Activated CD4-positive, alpha-beta T cell treated with anti-CD3 and anti-CD28 coated beads, Interleukin-2, amount 50 U/mL, for 1 hour (primary cell): ENCODE measurements at places on chromosomes 6 and 20.

GRCh38 chr6:11653028-11653583 is 115.6 kb downstream of the TMEM170B start:
- peak; percentile 3 for DNase-seq

DNA sequence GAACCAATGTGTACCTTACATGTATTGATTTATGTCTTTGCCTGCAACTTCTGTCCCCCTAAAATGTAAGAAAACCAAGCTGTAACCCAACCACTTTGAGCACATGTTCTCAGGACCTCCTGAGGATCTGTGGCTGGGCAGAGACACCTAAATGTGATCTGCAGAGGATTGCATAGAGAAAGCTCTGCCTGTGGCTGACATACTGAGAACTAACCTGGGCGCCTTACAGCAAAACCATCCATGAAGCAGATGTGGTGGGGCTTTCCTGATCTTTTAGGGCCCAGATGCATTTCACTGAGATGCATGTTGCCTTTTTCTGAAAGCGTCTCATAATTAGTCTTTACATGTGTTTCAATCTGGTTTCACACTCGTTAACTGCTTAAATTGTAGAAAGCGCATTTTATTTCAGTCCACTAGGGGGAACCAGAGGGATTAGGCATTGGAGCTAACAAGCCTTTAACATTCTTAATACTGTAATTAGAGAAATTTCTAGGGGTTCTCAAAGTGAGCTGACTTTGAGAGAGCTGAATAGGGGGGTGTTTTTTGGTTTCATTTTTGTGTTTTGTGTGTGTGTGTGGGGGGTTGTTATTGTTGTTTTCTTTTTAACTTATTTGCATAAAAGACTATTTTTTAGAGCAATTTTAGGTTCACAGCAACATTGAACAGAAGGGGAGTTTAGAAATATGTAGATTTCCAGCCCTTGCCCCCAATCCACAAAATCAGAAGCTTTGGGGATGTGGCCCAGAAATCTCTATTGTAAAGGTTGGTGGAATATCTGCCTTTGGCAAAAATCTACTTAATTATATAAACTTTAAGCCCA is 50.9 kb upstream of the FAM184A start:
- DNase-seq, result no peak

DNA sequence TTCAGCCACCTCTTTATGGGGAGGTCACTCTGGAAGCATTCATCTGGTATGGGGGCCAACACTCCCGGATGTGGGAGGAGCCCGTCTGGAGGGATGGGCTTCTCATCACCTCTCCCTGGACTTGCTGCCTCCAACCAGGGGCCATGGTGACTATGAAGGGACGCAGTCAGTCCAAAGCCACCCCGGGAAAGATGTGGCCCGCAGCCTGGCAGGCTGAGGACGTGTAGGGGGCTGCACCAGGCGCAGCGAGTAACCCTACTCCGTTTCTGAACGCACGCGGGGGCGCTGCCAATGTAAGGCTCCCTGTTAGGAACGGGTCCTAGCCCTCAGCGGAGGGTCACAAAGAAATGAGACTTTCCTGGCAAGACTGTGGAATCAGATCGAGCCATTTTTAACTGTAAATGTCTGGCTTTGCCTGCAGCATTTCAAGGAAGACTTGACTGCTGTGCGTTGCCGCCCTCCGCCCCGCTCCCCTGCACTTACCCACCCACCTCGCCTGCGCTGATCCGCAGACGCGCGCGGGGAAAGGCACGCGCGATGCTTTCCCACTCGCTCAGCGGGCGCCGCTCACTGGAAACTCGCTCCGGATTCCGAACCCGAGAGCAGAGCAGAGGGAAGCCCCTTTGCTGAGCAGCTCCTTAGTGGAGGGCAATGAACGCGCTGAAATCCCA is 55.1 kb downstream of the IL20RA start:
- DNase-seq, result no peak

DNA sequence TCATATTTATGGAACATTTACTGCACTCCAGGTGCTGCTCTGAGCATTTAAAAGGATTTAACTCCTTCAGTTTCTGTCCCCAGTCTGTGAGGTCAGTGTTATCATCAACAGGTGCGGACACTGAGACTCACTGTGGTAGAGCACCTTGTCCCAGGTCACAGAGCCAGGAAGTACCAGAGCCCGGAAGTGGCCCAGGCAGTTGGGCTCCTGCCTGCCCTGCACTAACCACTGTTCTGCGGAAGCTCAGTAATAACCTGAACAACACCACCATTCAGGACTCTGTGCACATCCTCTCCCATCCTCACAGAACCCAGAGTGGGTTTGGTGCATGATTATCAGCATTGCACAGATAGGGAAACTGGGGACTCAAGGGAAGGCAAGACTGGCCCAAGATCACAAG is 16.8 kb upstream of the SIRPG start:
- peak; percentile 20 for DNase-seq

GRCh38 chr6:25407431-25407830 is 128.3 kb downstream of the CARMIL1 start:
- no peak for DNase-seq

DNA sequence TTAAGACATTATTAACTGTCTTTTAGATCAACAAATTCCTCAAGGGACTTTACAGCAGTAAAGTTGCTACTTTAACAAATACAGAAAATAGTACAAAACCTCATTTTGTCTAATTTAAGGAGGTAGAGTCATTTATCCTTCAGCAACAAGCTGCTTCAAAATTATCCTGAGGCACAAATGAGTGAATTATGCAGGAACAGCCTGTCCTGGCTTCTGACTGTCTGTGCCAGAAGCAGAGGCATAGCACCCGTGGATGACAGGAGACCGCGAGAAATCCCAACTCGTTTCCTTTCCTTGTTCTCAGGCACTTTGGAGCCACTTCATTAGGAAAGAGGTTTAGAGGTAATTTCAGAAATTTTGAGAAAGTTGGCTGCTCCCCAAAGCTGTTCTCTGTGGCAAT is 549.2 kb upstream of the BTBD3 start:
- DNase-seq, result no peak

DNA sequence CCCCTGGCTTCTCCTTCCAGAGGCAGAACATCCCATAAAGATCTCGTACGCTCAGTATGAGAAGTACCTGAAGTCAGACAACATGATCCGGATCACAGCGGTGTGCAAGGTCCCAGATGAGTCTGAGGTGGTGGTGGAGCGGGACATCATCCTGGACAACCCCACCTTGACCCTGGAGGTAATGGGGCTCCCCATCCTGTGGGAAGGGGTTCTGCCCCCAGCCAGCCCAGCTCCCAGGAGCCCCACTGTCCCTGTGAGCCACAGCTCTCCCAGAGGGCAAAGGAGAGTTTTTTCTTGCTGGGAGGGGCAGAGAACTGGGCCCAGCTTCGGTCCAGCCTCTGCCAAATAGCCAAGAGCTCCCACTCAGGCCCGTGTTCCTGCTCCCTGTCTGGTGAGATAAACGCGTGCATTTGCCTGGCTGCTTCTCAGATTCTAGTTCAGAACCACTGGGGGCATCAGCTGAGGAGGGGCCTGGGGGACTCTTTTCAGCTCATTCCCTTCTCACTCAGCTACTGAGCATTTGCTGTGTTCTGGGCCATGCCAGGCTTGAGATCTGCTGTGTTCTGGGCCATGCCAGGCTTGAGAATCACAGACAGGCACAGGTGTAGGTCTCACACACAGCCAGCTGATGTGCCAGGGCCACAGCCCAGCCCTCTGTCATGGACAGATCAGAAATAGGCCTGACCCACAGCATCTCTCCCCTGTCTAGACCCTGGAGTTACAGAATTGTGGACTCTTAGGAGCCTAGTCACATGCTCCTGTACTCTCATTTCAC is 39.5 kb downstream of the TGM3 start:
- DNase-seq, result no peak

DNA sequence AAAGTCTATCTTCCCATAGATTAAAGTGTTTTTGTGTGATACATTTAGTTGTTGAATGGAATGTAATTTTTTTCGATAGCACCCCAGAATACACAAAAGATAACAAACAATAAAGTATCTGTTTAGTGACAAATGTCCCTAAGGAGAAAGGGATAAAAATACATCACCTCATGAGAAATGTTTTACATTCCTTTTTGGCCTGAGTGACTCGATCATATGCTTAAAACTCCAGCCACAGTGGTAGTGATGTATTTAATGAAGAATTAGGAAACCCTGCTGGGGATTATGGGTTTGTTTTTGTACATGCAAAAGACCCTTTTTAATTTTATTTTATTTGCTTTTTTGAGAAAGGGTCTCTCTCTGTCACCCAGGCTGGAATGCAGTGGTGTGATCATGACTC is 4.3 kb upstream of the SGK1 start:
- DNase-seq, result no peak

- DNase-seq, result no peak
Measured at GRCh38 chr20:18705490-18705889, 108.1 kb upstream of the SCP2D1 start.

- DNase-seq, result no peak
Measured at GRCh38 chr6:123655521-123656306, 19.0 kb upstream of the TRDN start.

DNA sequence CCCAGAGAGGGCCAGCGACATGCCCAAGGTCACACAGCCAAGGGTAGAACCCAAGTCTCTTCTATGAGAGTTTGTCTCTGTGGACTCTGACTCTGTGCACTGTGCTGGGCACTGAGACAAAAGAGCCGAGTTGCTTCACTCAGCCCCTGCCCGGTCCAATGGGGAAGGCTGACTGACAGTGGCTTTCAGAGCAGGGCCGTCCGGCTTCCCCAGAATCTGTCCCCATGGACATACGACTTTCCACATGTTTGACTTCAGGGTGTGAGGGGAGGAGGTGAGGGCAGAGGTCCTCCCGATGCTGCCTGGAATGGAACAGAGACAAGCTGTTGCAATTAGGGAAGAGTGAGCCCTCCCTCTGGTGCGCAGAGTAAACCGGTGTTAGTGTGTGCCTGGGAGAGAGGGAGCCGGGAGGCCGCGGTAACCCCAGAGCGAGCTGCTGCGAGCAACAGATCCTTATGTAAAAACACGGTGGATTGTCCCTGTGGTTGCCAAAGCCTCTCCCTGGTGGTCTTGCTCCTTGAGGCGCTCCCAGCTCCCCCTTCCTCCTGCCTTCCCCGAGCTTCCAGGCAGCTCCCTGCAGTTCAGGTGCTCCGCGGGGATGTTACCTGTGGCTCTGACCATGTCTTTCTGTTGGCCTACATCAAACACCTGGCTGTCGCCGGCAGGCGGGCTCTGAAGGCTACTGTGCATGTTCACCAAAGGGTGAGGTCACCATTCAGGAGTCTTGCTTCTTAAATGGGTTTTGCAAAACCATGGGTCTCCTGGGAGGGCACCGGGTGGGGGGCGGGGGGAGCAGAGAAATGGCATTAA is 672 bp downstream of the SIRPA start:
- no peak for DNase-seq

- DNase-seq, result no peak
Measured at GRCh38 chr6:45576648-45577624, 199.2 kb upstream of the SUPT3H start.

GRCh38 chr20:57813509-57814269 is 103.9 kb upstream of the PMEPA1 start:
- no peak for DNase-seq

- no peak for DNase-seq
Measured at GRCh38 chr6:87092435-87092834, 2.5 kb downstream of the CGA start.

DNA sequence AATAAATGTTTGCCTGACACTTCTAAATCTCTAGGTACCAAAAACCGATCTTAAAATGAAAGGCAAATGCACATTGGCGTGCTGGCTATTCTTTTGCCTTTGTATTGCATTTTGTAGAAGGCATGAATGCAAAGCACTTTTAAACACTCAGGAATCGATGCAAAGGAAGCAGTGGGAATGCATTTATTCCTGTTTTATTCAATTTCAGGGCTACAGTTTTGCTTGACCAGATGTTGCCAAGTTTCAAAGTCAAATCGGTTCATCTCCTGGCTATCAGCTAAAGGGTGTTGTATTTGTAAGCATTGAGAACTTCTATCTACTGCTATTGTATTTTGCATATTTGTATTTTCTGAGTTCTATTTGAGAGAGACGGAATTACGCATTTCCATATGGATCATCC is 659.8 kb upstream of the SLC35B3 start:
- no peak for DNase-seq

DNA sequence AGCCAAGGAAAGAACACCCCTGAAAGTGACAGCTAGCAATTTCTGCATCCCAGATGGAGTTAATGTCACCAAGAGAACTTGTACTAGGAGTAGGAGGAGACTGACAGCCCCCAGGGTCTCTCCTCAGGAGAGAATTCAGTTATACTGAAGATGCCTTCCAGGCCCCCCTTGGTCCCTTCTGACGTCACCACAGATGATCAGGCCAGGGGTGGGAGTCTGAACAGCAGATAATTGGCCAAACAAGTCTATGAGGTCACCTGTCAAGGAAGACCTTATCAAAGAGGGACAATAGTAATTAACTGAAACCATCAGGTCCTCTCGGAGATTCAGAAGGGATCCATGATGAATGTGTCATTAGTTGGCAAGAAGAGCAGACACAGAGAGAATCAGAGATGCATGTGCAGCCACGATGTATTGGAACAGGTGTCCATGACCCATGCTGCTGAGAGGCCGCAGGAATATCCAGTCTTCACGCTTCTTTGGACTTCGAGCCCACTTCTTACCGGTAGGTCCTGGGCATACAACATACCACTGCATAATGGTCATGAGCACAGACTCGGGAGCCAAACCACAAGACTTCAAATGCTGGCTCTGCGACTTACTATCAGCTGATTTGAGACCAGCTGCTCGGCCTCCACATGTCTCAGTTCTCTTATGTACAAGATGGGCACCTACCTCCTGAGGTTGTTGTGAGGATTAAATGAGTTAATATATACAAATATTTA is 10.2 kb downstream of the TRIM10 start:
- DNase-seq, result no peak

DNA sequence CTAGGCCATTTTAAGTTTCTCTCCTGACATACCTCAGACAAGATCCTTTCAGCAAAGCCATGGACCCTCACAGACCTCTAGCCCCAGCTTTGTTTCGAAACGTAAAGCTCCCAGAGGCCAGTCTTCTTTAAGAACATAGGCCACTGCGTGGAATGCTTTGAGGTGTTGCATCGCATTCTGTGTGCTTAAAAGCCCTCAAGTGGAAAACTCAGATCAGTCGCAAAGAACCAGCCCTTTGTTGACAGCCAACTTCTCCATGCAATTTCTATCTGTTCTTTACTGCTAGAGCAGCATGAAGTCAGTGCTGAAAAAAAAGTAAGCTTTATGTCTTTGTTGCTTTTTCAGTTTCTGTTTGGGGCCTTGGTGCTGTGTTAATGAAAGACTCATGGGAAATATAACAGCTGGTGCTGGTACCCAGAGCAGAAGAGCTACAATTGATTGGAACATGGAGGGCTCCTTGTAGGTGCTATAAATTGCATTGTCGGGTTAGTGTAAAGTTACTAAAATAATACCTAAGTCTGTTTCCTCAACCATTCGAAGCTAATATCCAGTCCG is 142.6 kb downstream of the MAP3K7 start:
- no peak for DNase-seq
